ENCODE measurements at places on chromosomes 11 and 22.

DNA sequence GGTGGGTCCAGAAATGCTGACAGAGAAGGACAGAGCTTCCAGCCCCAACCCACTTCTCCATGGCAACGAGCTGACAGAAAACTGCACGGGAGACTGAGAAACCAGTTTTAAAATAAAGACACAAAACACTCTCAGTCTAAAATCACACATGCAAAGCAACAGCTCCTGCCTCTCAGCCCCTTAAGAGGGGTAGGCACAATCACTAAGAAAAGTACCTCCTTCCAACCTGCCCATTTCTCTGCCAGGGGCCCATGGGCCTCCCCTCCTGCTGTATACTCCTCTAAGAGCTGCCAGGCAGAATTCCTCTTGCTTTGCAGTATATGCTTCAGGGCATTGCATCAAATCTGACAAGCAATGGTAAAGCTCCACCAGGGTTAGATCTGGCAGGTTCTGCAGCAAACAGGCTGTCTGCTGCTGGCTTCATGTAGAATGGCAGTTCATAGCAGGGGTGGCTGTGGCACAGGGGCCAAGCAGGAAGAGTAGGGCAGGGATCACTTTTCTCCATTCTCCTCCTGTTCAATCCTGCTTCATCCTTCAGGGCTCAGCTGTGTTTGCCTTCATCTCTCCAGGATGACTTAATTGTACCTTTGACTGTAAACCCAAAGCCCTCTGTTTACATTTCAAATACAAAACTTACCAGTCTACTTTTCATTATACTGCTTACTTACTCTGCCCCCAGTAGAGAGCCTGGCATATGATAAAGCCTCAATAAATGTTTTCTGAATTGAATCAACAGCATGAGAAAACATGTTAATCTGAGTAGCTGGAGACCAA lies 77.7 kb downstream of the KCNC1 start:
- no peak for DNase-seq

DNA sequence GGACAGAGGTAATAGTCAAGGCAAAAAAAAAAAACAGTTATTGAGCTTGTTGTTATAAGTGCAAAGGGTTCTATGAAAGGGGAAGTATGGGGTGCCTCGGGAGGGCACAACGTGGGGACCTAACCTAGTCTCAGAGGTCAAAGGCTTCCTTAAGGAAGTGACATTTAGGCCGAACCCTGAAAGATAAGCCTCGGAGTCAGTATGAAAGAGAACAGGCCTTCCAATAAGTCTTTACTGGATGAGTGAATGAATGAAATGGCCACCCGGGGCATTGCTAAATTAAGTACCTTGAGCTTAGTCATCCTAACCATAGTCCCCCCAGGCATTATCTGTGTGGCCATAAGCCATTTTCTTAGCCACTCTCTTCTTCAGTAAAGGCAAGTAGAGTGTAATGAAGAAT lies 19.7 kb downstream of the FLI1 start:
- no peak for DNase-seq

DNA sequence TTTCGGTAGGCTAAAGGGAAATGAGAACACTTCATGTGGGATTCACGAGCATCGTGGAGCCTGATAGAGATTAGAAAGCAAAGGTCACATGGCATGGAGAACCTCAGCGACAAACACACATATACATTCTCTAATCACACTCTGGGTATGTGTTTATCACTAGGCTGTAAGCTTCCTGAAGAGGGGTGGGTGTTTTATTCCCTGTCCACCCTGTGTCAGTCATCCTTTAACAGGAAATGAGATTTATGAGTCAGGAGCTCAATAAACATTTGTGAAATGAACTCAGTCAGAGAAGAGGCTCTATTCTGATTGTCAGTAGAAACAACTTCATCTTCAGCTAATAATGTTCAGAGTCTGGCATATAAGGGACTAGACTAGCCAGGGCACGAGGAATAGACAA lies 71.7 kb upstream of the EIF3M start:
- DNase-seq = no peak

- DNase-seq = no peak
These were observed 752.7 kb downstream of the METTL15 start for GRCh38 chr11:28860893-28861292.

- DNase-seq = no peak
These were observed 45.0 kb upstream of the FIBIN start for GRCh38 chr11:26948881-26949280.

DNA sequence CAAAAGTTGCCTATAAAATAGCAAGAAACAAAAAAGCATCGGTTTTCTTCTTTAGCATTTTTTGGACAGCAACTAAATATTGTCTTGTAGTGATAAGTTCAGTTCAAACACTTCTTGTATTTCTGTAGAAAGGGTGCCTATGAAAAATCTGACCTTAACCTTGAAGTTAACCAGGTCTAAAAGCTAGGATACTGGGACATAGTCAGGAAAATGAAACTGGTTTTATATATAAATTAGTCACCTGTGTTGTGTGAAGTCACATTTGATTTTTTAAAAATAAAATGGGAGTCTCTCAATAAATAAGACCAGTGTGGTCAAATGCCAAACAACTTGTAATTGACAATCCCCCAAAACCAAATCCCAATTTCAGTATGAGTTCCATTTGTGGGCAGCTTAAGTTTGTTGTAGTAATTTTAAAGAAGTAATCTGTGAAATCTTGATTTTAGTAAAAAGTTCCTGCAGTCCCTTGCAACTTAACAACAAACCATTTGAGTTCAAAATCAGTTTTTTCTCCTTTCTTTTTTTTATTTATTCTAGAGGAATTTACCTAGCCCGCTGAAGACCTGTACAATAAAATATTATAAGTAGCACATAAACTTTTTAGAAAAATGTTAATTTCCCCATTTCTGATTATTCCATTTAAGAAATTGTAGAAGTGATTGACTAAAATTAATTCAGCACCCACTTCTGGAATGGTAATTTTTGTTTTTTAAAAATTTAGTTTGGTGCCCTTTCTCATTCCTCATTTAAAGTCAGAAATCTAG lies 84.5 kb upstream of the PPARA start:
- no peak for DNase-seq

DNA sequence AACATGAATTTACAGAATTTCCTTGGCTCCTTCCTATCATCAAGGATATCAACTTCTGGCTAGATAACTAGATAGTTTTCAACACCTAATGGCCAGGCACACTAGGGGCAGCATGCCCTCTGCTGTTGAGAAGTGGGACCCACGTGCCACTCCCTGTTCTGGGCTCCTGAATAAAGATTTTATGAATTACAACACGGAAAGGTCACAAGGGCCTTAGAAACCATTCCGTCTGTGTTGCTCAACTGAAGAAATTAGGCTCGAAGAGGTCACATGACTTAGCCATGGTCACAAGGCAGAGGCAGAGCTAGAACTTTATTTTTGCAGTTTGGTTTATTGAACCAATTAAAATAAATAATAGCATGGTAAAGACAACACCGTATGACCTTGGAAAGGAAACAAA lies 36.0 kb downstream of the PRCP start:
- no peak for DNase-seq

GRCh38 chr22:48498526-48499331 lies 1328.9 kb downstream of the BRD1 start:
- DNase-seq = no peak

DNA sequence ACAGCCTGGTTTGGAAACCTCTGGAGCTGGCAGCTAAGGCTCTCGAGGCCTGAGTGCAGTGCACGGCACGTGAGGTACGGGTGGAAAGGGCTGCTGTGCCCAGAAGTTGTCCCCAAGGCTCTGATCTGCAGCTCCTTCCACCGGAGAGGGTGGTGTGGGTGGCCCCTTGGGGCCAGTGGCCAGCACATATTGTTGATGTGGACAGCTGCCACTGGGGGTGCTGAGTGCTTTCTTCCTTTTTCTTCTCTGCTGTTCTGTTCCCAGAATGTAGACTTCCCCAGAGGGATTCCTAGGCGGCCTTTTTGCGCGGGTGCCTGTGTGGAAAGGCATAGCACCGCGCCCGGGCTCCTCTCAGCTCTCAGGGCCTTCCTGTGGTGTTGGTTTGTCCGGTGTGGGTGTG lies 1476.5 kb downstream of the TBC1D22A start:
- DNase-seq = no peak

GRCh38 chr22:44669561-44669976 lies 32.4 kb upstream of the PRR5 start:
- DNase-seq = no peak

DNA sequence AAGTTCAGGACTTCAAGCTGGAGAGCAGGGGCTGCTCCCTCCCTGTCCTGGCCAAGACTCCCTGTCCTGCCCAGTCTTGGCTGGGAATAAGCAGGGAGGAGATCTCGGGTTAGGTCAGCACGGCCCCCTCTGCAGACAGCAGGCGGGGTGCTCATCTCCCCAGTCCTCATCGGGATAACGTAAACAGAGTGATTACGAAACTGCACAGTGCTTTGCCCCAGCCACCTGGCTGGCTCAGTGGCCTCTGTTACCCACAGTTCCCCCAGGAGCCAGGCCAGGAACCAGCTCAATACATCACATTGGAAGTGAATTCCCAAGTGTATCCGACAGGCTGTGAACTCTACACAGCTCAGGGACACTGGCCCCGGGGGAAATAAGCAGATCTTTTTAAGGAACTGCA lies 42.7 kb upstream of the KCNJ11 start:
- DNase-seq = no peak

DNA sequence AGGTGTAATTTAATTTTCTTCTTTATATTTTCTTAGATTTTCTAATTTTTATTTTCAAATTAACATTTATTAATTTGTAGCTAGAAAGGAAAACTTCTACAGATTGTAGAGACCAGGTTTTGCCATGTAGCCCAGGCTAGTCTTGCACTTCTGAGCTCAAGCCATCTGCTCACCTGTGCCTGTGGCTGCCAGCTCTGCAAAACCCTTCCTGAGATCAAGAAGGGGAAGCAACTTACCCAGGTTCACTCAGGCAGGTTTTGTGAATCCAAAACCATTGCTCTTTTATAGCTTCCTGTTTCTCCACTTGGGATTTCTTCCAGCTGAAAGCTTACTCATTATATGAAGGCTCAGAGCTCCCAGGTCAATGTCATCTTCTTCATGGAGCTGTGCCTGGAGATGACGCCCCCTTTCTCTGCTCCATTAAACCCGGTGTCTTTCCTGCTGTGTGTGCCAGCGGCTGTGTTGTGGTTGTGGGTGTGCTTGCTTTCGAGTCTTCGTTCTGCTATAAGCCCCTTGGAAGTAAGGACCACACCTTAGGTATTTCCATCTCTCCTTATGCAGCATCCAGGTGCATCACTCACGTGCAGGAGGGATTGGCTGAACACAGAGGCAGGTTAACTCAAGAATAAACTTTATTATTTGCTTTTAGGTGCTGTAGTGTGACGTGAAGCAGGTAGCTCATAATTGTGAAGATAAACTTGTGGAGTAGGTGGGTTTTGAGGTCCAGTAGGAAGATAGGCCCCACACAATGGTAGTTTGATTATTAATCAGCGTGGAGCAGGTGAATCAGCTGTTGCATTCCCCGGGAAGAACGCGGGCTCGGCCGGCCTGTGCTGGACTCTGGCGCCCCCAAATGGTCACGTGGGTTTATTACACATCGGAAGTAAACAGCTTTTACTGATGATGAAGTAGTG lies 42.2 kb upstream of the INCENP start:
- DNase-seq = peak; percentile 60

GRCh38 chr11:44979543-44980399 lies 29.1 kb upstream of the TP53I11 start:
- DNase-seq = no peak

DNA sequence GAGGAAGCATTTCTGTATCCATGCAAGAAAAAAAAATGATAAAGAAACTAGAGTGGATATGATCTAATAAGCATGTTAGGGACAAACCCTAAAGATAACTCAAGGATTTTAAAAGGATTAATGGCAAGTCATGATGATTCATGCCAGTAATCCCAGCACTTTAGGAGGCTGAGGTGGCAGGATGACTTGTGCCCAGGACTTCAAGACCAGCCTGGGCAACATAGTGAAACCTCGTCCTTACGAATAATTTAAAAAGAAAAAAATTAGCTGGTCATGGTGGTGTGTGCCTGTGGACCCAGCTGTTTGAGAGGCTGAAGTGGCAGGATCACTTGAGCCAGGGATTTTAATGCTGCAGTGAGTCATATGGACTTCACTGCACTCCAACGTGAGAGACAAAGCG lies 145.5 kb upstream of the BLID start:
- DNase-seq = no peak

GRCh38 chr11:47857892-47858543 lies 9.9 kb upstream of the NUP160 start:
- DNase-seq = no peak

DNA sequence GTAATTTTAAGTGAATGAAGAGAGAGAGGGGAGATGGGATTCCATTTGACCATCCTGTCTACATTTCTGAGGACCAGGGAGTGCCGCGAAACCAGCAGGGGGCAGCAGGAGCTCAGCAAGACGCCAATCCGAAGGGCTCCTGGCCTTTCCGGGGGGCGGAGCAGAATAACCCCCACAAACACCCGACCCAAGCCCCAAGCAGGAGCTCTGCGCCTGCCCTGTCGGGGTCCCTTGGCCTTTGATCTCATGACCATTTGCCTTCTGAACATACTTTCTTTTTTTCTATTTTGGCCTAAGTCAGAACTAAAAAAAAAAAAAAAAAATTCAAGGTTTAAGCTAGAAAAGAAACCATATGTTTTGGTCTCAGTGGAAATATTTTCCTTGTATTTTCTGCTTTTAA lies 21.9 kb upstream of the SCN2B start:
- DNase-seq = peak; percentile 66

GRCh38 chr11:127962416-127962815 lies 624.9 kb downstream of the ETS1 start:
- DNase-seq = no peak

DNA sequence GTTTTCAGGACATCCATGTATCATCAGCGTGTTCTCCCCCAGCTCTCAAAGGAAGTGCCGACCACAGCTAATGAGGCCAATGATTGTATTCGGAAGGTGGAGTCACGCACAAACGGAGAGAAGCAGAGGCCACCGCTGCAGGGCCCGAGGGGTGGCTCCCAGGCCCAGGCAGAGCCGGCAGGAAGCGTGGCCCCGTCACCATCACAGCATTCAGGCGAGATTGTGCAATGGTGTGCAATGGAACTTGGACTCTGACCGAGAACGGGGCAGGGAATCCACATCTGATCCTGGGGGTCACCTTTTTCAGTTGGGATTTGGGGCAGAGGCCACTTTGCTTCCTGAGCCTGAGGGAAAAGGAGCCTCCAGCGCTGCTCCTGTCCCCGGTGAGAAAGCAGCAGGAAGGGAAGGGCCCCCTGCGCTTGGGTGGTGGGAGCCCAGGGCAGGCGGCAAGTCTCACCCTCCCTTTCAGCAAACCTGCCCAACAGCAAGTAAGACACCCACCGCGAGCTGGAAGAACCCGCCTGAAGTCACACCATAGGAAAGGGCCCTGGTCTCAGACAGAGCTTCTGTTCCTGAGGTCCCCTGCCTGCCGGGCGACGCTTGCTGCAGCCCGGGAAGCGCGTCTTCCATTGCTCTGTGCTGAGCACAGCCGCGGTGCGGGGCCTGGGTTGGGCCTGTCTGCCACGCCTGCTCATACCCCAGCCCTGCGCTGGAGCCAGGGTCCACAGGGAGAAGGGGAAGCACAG lies 1430.7 kb downstream of the BRD1 start:
- no peak for DNase-seq

DNA sequence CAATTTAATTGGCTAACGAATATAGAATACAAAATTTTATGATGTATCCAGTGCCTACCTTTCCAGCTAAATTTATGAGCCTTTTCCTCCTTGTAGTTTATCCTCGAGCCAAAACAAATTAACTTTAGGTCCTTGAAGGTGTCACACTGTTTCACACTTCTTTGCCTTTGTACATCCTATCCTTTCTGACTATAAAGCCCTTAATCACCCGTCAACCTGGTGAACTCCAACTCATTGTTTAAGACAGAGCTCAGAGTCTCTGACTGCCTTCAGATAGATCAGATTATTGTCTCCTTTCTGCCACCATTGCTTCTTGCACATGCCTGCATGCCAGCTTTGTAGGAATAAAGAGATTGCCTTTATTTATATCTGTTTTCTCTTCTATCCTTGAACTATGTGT lies 58.8 kb downstream of the CNTN5 start:
- DNase-seq = no peak
